ENCODE measurements at places on chromosomes 11 and 22.

DNA sequence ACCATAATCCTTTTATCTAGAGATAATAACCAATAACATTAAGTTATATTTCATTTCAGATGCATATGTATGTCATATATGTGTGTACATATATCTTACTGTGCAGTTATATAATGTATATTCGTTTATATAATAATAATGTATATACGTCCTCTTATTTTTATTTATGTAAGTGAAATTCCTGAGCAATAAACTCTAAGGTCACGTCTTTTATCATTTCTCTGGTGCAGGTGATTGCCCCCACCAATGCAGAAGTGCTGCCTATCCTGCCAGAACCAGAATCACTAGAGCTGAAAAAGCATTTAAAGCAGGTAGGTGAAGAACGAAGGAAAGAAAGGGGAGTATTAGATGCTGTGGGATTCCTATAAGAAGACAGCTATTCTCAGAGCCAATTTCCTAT is 8.8 kb downstream of the MADD start:
- no peak for DNase-seq

DNA sequence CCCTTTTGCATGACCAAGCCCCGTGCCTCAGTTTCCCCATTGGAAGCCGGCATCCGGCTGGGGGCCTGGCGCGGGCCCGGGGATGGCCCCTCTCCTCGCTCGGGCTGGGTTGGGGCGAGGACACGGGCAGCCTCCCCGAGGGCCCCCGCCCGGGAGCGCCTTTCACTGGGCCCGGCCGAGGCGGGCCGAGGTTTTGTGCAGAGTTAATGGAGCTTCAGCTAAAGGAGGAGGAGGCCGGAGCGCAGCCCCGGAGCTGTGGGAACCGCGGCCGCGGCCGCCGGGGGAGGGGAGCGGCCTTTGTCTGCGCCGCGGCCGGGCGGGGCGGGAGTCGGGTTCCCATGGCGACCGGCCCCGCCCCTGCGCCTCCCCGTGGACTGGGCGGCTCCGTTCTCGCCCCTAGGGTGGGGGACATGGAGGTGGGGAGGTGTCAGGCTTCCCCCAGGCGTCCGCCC is 1.4 kb upstream of the MAPK11 start:
- DNase-seq, result peak; percentile 32

DNA sequence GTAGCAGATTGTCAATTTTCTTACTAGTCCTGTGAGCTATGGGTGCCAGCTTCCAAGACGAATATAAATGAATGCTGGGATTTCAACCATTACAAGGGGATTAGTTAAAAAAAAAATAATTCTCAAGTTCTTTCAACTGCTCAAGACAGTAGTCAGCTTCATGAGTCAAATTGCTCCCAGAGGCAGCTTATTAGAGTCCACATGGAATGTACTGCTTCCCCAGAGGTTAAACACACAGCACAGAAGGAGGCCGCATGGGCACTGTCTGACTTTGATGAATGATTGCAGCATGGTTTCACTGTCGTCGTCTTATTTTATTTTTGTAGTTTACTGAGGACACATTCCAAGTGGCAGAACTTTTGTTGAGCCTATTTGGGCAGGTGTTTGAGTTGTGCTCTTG is 563.2 kb downstream of the TMEM135 start:
- DNase-seq, result no peak

GRCh38 chr11:119324189-119324588 is 7.3 kb upstream of the MCAM start:
- no peak for DNase-seq

DNA sequence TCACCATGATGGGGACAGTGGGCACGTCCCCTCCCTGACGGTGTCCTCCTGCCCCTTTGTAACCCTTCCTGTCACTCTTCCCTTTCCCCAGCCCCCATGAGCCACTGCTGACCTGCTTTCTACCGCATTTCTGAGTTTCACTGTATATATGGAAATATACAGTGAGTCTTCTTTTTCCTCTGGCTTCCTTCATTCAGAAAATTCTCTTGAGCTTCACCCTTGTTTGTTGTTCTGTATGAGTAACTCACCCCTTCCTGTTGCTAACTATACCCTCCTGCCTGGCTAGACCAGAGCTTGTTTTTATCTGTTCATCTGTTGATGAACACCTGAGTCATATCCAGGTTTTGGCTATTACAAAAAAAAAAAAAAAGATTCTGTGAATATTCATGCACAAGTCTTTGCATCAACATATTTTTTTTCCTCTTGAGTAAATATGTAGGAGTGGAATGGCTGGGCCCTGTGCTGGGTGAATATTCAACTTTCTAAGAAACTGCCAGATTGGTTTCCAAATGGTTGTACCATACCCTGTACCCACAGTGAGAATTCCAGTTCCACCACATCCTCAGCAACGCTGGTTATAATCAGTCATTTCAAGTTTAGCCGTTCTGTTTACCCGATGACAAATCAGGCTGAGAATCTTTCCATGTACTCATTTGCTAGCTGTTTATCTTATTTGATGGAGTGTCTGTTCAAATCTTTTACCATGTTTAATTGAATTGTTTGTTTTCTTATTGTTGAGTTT is 62.0 kb downstream of the IGF2 start:
- DNase-seq, result no peak

- no peak for DNase-seq
These were observed 76.5 kb downstream of the C11orf91 start for GRCh38 chr11:33624083-33624482.

- no peak for DNase-seq
These were observed 51.7 kb upstream of the LDLRAD3 start for GRCh38 chr11:35892166-35892565.

DNA sequence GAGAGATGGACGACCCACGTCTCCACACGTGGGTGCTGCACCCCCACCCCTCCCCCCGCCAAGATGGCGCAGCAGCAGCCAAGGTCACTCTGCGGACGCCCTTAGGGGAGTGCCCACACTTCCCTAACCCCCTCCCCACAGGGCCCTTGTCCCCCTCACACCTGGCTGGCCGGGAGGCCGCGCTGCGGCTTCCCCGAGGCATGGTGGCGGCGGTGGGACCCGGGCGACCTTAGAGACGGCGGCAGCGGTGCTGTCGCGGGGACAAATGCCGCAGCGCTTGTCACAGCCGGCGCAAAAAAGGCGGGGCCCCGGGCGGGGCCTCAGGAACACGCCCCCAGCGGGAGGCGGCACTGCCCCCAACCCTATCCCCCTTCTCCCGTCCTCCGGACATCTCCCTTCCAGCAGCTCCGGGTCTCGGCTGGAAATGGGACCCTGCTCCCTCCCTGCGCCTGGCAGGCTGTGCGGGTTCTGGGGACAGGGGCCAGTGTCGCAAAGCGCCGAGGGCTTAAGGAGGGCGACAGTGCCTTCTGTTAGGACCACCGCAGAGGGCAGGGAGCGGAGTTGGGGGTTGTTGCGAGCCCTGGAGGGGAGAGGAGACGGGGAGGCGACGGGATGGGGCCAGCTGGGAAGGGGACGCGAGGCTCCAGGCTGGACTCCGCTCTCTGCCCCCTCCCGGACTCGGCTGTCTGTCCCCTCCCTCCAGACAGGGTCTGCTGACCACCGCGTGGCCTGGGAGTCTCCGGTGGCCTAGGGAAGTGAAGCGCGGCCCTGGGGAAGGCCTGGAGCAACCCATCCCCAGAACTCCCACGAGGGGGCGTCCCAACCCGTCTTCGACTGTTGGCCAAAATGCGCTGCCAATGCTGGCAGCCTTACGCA is at the start of gene CHCHD10:
CHCHD10 (minus strand) TSS at position 300 of the 876 bp plus-strand sequence; CDS start at position 202, 98 bp downstream.
- DNase-seq, result peak; percentile 28

All from NCI-H526 treated with DMSO at 0.1 percent for 48 hours (cell line).